ENCODE measurements at places on chromosomes 5 and 9. TPM values are rescaled to one million over a fixed set of nuclear protein-coding genes. Genes with fewer than 3 reads are reported as not detected.

DNA sequence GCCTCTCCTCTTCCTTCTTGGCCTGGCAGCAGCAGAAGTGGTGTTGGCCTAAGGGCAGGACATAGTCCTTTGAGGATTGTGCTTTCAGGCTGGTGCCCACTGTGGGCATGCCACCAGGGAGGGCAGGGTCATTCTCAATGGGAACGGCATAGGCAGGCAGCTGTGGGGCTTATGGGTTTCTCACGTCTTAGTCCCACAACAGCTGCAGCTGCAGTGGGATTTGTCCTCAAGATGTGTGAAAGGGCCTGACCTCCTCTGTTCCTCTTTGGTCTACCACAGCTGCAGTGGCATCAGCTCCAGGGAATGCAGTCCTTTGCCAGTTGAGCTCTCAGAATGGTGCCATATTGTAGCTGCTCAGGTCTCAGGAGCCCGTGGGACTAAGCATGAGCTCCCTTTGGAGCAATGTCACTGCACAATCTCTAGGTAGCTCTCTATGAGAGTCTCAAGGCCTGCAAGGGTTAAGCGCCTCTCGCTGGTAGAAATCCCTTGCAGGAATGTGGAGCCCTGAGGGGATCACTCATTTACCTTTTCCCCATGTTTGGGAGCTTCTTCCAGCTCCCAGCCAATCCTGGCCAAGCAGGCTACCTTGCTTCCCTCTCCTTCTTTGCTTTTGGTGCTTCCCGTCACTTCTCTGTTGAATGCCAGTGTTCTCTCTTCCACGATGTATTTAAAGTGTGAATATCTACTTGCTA is 104.8 kb downstream of the GNA14 start:
- DNase-seq: no peak

- no peak for DNase-seq
These were observed 106.7 kb downstream of the OXCT1 start for GRCh38 chr5:41763574-41763973.

GRCh38 chr5:59021286-59021673 is 438.4 kb downstream of the RAB3C start:
- no peak for DNase-seq

- DNase-seq: peak; percentile 77
These were observed 1.0 kb upstream of the PAX5 start for GRCh38 chr9:37034938-37035647.

Gene ARL14EPL
- total RNA-seq: not detected

GRCh38 chr5:139642213-139642612 is 5.9 kb upstream of the CXXC5 start:
- DNase-seq: no peak

Gene CDC25C
- 45.8 TPM for total RNA-seq

- no peak for DNase-seq
These were observed 16.0 kb downstream of the ENC1 start for GRCh38 chr5:74624501-74624900.
